ENCODE measurements at places on chromosomes 11 and 22.

GRCh38 chr11:122354025-122354697 is 238.1 kb upstream of the BLID start:
- no peak for DNase-seq

DNA sequence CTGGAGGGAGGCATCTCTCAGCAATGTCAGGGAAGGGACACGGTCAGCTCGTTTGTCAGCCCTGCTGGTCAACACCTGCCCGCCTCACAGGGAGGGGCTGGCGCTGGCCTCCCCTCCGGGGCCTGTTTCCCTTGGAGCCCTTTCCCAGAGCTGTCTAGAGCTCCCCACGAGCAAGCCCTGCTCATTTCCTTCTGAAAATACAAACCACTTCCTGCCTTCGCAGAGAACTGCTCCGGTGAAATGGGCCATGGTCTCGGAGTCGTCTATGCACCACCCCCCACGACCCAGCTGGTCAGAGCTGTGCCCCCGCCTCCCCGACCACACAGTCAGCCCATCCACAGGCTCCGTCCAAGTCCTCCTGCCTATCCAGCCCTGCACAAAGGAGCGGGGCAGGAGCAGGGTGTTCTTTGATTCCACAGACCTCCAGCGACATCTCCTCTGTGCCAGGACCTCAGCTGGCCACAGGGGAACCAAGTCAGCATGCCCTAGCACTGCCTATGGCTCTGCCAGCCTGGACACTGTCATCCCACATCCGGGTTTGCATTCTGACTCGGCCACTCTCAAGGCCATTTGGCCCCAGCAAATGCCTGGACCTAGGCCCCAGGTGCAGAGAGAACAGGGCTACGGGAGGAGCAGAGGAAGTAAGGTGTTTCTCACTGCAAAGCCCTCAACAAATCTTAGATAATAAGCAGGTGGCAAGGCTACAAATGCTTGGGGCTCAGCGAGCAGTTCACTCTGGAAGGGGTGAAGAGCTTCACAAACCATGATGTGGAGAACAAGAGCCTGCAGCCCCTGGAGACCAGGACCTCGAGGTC is 82.1 kb upstream of the WNT11 start:
- DNase-seq, result no peak

- no peak for DNase-seq
Measured at GRCh38 chr22:48628891-48629543, 1198.7 kb downstream of the BRD1 start.

GRCh38 chr22:29973269-29973668 is 90.3 kb downstream of the MTMR3 start:
- DNase-seq, result no peak

DNA sequence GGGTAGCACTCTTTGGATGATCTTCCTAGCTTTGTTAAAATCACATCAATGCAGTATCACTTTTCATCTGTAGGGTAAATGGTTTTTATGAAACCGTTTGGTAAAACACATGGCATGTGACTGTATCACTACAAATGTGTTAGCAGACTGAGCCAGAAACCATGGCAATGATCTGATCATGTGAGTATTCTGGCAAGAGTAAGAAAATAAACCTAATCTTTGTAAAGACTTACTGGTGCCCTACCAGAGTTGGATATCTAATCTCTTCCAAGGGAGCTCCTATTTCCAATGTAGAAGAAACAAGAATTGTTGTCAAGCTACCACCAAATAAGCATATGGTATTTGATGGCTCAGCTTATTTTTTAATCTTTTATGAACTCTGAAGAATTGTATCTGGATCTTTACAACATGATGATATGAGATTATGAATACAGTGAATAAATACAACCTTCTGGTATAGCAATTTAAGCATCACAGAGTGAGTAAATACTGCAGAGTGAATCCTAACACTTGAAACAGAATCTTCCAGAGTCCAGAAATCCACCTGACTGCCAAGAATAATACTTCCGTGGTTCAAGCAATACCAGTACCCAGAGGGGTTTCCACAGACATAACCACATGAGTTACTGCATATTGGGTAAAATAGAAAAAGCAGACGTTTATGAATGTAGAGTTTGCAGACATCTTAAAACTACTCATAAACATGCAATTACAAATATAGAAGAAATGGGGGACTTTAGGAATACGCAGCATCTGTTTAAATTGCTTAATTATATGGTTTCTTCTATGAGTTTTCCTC is 238.8 kb downstream of the TTC28 start:
- peak; percentile 75 for DNase-seq

DNA sequence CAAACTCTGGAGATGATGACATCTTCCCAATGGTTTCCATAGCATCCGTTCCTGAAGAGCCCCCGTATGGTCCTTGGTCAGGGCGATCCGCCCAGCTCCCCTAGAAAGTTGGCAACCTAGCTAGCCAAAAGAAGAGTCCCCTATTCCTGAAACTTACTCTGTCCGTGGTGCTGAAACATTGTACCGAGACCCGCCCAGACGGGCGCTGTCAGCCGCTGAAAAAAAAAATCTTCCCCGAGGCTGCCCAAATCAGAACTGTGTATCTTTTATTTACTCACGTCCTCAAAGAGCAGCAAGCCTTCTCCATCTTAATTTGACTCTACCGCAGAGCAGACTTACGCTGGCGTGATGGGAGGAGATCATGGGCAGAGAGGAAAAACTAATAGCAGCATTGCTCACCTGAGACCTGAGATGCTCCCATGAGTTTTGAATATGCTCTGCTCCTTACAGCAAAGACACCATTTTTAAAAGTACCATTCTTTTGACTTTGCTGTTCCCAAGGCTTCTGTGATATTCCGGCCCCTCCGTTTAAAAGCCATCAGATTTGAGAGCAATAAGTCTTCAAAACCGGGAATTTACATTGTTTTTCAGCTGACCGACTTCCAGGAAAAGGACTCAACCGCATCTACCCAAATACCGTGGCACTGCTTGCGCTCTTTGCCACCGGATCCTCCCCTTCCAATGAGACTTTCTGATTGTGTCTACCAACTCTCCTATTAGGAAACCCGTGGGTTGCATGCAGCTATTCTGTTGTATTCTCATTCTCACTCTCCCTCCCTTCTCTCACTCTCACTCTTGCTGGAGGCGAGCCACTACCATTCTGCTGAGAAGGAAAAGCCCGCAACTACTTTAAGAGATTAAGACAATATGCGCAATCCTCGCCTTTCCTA is at the start of gene SLC17A6:
SLC17A6 (plus strand) TSS at position 786 of the 890 bp plus-strand sequence. CDS start 153 bp downstream, outside the sequence.
- no peak for DNase-seq

GRCh38 chr11:60924906-60925853 is 920 bp downstream of the TMEM132A start:
- DNase-seq, result no peak

- DNase-seq, result no peak
Measured at GRCh38 chr22:41676134-41676533, 12.5 kb downstream of the SNU13 start.

DNA sequence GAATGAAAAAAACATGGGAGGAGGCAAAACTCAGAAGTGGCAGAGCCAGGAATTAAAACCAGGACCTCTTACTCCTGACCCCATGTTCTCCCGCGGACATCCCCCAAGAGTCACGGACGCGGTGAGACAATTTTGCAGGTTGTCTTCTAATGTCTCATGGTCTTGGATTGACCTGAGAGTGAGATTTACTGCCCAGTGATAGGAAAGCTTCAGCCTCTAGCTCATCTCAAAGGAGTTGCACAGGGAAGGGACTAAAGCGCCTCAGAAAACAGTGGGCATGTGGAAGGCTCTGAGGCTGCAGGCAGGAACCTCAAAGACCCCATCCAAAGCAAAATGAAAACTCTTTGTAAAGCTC is 197.4 kb downstream of the ADAMTS15 start:
- no peak for DNase-seq

DNA sequence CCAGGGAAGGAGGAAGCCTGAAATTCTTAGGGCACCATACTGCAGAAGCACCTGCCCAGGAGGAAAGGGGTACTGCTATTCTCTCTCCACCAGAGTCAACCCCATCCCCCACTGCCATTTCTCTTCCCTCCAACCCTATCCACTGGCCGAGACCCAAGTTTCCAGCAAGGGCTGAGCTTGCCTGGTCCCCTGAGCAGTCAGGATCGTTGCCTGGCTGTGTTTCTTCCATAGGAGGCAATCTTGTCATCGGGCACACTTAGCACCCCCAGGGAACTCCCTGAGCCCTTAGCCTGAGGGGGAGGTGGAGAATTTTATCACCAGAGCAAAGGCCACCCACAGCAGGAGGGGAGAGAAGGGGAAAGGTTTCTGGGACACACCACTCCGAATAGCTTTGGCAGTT is 115.8 kb upstream of the NECTIN1 start:
- DNase-seq, result no peak

GRCh38 chr11:60923326-60923725 is 934 bp upstream of the TMEM132A start:
- DNase-seq, result no peak

- no peak for DNase-seq
Measured at GRCh38 chr11:57320719-57321387, 3.9 kb downstream of the TNKS1BP1 start.

DNA sequence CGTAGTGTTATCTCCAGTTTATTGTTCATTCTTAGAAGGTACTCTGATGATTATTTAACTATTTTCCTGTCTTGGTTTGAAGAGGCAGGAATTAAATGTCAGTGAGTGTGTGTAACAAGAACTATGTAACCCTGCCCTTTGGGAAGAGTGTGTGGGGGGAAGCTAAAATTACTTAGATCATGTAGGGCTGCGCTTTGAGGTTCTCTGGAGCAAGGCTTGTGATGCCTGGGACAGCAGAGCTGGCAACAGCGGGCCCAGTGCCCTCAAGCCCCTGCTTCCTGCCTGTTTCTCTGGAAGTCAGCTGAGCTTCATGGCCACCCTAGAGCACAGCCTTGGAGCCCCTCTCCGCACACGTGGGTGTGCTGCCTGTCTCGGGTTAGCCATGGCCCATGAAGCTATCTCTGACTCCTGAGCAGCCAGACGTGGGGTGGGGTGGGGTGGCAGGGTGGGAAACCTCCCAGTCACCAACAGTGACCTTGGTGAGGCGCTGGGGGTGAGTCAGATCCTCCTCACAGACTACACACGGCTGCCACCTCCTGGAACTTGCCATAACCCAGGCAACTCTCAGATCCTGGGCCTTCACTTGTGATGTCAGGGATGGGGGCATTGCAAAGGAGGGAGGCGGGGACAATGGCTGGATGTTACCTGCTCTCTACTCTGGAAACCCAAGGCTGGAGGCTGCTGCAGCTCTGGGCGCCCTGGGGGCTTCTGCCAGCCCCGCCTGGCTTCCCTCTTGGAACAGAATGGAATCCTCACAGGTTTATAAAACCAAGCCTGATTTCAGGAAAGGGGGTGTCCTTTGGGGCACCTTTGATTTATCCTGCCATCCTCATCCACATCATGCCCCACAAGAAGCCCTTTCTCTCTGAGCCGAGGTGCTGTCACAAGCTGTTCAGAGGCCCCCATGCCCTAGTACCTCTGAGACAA is 88.6 kb downstream of the SNX19 start:
- peak; percentile 91 for DNase-seq

DNA sequence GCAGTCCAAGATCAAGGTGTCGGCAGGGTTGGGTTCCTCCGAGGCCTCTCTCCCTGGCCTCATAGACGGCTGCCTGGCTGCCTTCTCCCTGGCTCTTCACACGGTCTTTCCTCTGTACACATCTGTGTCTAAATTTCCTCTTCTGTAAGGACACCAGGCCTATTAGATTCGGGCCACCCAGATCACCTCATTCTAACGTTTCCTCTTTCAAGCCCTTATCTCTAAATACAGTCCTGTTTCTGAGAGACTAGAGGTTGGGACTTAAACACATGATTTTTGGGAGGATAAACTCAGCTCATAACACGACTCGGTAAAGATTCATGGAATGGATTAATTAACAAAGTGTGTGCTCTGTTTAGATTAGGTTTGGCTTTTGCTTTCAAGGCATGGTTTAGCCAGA is 136.0 kb upstream of the SORL1-AS1 start:
- no peak for DNase-seq

DNA sequence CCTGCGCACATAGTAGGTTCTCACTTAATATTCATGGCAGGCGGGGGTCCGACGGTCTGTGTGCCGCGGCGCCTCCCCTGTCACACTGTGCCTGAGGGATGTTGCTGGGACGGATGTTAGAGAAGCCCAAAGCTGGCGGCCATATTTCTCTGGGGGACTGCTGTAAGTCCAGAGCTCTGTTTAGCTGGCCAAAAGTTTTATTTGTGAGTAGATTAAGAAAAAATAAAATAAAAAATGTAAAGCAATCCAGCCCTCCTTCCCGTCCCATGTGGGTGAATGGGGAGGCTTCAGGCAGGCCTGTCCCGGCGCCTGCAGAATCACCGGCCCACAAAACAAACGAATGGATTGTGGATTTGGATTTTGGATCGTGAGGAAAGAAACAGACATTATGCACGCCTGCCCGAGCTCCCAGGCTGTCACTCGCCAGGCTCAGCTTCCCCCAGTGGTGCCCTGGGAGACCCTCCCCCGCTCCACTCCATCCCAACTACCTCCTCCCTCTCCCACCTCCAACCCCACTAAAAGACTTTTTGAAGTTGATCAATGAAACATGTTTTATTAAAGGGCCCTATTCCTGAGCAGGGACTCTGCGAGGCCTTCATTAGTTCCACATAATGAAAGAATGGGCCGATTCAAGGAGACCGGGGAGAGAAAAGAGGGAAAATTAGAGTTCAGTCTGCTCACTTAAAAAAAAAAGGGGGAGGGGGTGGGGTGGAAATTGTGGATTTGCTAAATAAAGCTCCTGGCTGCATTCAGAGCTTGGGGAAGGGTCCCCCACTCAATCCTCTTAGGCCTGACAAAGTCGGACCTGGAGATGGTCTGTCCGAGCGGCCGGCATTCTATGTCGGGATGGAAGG is 20.4 kb upstream of the SCUBE1 start:
- no peak for DNase-seq

DNA sequence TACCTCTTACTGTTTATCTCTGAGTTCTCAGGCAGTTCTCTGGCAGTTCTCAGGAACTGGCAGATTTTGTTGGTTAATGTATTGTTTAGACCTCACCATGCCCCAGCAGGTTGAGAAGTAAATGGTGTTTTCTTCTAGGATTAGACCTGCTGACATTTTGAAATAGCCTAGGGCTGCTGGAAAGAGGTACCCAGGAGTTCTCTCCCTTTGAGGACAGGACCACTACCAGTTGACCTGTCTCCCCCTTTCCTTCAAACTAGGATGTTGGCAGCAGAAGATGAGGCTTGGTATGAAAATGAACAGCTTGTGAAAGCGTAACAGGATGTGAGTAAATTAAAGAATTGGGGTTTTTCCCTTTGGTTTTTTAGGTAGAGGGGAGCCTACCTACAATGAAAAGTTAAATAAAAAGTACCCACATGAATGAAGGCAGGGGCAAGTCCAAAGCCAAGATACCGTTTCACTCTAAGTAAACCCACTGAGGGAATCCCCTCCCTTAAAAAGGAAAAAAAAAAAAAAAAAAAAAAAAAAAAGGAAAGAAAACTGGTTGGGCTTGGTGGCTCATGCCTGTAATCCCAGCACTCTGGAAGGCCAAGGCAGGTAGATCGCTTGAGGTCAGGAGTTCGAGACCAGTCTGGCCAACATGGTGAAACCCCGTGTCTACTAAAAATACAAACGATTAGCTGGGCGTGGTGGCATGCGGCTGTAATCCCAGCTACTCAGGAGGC is 96.2 kb downstream of the PDHX start:
- DNase-seq, result no peak
